ENCODE measurements at places on chromosomes 7 and 10.

DNA sequence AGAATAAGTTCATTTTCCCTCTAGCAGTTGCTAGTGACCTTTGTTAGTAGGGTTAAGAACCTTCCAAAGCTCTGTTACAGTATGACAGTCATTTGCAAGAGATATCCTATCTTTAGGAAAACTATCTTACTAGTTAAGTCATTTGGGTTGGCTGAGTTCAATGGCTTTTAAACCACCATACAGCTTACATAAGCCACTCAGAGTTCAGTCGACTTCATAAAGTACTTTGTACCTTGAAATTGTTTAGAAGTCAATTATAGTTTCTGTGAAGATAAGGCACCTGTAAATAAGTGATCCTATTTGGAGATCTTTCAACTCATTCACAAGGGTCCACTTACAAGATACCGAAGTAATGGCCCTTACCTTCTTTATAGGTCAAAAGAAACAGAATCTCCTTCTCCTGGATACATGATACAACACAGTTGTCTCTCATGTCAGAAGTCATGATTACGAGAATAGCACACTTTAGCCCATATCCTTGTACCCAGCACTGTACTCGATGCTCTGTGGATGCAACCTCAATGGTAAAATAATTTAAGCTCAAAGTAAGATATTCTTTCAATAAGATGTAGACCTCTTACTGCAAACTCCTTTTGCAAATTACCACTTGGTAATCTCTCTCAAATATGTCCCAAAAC, 11.9 kb upstream of the ABCC2 start:
- DNase-seq: no peak

GRCh38 chr10:101450277-101451080, 96.5 kb downstream of the BTRC start:
- DNase-seq: no peak

DNA sequence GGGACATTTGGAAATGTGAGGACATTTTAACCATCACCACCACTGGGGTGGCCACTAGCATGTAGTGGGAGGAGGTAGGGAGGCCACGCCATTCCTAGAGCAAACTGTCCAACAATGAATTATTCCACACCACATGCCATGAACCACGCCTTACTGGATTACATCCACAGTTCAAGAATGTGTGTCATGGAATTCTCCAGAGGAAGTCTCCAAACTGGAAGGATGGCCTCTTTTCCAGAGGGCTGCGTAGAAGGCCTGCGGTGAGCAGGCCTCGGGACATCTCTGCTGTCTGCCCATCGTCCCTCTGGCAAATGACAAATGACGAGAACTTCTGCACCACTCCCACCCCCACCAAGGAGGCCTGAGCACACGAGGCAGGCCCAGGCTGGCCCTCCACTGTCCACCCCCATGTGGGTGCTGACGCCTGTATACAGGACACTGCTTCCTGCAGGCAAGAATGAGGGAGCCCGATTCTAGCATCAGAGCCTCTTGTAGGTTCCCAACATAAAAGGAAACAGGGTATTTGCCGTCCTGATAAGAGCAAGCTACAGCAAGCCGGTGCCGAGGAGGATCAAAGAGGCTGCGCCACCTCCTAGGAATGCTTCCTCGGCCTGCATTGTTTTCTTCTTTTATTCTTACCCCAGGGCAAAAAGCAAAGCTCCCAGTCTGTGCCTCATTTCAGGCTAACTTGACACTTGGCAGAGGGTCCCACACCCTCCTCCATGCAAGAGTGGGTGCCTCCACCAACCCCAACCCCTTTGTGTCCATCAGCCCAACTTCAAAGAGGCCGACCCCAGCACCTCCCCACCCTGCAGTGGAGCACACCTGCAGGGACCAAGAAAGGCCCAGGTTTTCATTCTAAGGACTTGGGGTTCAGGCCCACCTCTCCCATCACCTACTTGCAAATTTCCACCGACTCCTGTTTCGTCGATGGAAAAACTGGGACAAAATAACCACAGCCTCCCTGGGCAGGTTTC, 23.9 kb downstream of the TNS3 start:
- DNase-seq: no peak

GRCh38 chr7:102186306-102186705, 100.4 kb upstream of the SH2B2 start:
- DNase-seq: no peak

DNA sequence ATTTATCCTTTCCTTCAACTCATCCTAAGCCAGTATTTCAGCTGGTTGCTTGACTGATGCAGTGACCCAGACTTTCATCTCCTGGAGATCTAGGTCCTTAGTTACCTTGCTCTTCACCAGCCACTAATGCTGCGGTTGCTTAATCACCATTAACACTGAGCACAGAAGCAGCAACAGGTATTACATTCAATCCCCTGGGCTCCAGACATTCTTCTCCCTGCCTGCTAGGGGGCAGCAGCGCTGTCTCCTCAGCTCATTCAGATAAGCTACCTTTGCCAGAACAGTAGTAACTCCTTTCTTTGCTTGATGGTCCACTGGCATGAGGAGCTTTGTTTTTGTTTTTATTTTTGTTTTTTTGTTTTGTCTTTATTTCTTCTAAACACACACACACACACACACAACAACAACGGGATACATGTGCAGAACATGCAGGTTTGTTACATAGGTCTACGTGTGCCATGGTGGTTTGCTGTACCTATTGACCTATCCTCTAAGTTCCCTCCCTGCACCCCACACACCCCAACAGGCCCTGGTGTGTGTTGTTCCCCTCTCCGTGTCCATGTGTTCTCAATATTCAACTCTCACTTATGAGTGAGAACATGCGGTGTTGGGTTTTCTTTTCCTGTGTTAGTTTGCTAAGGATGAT, 1043.2 kb upstream of the C7orf33 start:
- no peak for DNase-seq

DNA sequence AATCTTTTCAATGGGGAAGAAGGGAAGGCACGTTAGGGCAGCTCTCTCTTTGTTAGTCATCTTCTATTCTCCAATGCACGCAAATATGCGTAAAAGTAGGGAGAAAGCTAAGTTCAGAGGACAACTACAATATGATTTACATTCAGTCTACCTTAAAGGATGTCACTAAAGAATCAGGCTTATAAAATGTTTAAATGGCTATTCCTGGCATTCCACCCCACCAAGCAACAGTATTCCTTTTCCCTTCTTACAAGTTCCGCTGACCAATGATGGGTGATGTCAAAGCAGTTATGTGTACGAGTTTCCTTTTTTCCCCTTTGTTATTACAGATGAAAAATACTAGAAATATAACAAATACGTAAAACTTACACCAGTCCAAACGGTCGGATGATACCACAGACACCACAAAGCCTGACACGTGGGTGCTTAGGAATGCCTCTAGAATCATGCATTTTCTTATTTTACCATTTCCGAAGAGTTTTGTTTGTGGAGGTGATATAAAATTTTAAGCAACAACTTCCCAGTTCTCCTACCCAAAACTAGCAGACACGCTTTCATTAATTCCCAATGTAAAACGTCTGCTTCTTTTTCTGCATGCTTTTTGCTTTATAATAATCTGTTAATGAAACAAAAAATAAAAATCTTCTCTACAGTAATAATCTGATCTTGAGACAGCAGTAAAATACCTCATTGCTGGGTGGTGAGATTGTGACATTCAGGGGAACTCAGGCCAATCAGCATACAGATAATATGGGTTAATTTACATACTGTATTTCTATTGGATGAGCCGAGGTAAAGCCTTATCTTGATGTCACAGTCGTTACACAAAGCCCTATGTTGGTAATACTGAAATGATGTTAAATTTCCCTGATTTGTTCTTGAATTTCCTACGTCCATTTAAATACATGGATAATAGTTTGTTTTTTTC, 708 bp upstream of the GPR85 start:
- DNase-seq: no peak

DNA sequence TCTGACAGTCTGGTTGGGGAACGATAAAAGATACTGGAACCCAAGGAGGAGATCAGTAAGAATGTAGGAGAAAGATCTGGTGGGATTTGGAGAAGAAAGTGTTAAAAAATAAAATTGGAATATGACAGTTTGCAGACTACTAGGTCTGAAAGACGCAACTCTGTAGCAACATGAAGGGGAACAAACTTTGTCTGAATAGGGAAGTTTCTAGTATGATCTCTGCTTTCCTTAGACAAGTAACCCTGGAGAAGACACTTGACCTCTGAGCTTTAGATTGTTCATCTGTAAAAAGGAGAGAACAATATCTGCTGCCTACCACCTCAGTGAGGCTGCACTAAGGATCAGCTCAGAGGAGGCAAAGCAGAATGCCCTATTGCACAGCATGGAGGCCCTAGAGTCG, 3.0 kb upstream of the PRSS1 start:
- no peak for DNase-seq

DNA sequence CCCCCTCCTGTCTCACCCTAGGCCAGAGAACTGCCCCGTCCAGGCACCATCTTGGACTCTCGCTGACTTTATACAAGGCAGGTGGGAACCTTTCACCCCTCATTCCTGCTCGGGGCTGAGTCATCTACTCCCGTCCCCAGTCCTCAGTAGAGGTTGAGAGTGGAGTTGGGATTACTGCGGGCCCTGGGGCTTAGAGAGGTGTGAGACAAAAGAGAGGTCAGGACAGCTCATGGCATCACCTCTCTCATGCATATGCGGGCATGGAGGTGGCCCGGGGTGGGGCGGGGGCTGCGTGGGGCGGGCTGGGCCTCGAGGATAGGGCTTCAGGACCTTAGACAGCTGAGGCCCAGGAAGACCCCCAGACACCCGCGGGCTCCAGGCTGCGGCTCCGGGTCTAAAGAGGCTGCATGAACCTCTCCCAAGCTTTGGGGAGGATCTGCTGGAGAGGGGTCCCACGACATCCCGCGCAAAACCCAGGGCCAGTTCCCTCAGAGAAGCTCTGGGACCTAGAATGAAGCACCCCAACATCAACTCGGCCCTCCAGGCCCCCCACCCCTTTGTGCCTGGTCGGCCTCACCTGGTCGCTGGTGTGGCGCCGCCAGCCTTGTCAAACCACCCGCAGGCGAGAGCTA, 317 bp downstream of the PDZD7 start:
- no peak for DNase-seq

GRCh38 chr7:36748017-36748487, 23.8 kb upstream of the AOAH start:
- no peak for DNase-seq

DNA sequence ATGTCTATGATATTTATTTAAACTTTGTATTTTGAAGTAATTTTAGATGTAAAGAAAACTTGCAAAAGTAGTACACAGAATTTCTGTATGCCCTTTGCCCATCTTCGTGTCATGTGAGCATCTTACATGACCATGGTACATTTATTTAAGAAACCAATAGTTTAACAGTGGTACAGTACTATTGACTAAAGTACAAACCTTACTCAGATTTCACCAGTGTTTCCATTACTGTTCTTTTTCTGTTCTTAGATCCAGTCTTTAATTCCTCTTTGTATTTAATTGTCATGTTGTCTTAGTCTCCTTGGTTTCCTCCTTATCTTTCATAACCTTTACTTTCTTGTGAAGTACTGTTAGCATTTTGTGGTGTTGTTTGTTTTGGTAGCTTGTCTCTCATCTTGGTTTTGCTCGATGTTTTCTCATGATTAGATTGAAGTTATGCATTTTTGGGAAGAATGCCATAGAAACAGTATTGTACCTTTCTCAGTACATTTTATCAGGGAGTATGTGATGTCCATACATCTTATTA, 24.1 kb downstream of the TAX1BP1 start:
- no peak for DNase-seq

GRCh38 chr7:4882169-4883032, 1.1 kb downstream of the RADIL start:
- DNase-seq: no peak

- no peak for DNase-seq
Measured at GRCh38 chr7:101575168-101575567, 53.9 kb downstream of the MYL10 start.

GRCh38 chr10:74755273-74755672, 71.1 kb upstream of the KAT6B start:
- DNase-seq: no peak

DNA sequence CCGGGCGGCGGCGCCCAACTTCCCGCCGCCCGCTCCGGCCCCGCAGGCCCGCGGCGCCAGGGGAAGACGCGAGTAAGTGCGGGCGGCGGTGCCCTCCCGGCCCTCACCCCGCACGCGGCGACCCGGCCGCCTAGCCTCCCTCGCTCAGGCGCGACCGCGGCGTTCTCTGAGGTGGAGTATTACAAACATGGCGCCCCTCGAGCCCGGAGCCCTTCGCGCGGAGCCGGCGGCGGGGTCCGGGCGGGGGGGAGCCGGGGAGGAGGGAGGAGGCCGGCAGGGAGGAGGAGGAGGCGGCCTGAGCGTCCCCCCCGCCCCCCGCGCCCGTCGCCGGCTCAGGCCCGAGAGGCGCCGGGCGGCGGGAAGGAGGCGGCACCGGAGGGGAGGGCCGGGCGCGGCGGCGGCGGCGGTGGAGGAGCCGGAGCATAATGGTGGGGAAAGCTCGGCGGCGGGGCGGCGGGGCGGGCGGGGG, at the start of gene ZMYND11:
Gene ZMYND11, plus strand, starts transcription at position 324 of the 469 bp plus-strand sequence. CDS start 44,558 bp downstream, outside the sequence.
- DNase-seq: peak; percentile 60

GRCh38 chr10:89662596-89662995, 17.6 kb upstream of the PANK1 start:
- DNase-seq: no peak

GRCh38 chr7:66142996-66143395, 28.3 kb downstream of the CRCP start:
- DNase-seq: no peak

DNA sequence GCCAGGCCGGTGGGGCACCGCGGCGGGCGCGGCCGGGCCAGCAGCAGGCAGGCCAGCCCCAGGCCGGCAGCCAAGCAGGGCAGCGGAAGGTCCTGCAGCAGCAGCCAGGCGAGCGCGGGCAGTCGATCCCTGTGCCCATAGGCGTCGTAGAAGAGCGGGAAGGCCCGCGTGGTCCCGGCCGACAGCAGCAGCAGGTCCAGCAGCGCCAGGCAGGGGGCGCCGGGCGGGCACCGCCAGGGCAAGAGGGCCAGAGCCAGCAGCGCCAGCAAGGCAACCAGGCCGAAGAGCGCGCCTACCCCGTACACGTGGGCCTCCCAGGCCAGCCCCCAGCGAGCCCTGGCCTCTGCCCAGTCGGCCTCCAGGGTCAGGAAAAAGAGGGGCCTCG, 8.4 kb upstream of the RBM28 start:
- no peak for DNase-seq

DNA sequence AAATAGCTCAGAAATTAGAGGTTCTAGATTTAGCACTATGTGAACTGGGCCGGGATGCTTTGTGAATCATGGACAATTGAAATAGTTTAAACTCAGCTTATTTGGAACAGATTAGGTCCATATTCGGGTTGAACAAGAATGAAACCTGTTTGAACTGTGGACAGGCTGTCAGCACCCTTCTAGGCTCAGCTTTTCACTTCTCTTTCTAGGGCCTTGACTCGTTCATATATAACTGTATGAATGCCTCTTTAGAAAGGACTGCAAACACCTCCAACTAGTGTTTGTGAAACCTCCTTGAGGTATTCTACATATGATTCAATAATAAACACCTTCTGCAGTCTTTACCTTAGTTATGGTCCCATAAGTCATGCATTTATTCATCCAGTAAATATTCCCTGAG, 115.6 kb downstream of the REEP3 start:
- no peak for DNase-seq

Data from activated effector memory CD4-positive, alpha-beta T cell treated with Interleukin-2 at 50 U/mL for 16 hours (primary cell).